ENCODE measurements at places on chromosomes 16 and 17. TPM values are rescaled to one million over a fixed set of nuclear protein-coding genes. Genes with fewer than 3 reads are reported as not detected.

Gene AMZ2
- total RNA-seq: 98.0 TPM

Gene SEPTIN1
- not detected for total RNA-seq

Gene TMEM235
- total RNA-seq: not detected

Gene JUP
- total RNA-seq: 83.8 TPM

Gene NRN1L
- not detected for total RNA-seq

Gene MYL4
- not detected for total RNA-seq

Gene OTOA
- total RNA-seq: under 0.01 TPM

Gene KCNG4
- total RNA-seq: not detected

Gene UBE2G1
- 37.7 TPM for total RNA-seq

Gene FGF11
- 3.9 TPM for total RNA-seq
